Activated B cell treated with CpG ODN at 0.5 μM for 24 hours (primary cell): ENCODE measurements at places on chromosomes 11 and 22.

DNA sequence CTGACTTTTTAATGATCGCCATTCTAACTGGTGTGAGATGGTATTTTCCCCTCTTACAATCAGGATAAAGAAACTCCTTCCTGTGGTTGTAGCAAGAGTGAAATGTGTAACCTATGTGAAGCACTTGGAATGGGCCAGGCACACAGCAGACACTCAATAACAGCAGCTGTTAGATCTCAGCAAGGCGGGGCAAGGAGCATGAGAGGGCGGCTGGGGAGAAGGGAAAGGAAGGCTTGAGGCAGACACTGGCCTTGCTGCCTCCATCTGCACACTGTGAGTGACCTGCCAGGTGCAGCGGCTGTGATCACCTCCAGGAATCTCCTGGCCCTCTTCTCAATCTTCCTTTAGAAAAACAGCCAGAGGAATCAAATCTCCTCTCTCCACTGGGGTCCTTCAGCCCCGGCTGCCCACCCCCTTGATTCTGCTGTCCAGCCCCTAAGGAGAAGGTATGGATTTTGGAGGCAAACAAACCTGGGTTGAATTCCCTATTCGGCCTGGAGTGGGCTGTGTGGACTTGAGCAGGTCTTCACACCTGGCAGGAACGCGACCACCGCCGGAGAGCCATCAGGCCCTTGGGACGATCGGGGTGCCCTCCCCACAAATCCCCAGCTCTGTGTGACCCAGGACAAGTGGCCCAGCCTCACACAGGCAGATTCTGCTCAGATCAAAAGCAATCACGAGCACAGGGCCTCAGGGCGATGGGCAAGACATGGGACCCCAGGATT is 49.0 kb downstream of the RPUSD4 start:
- no peak for DNase-seq

DNA sequence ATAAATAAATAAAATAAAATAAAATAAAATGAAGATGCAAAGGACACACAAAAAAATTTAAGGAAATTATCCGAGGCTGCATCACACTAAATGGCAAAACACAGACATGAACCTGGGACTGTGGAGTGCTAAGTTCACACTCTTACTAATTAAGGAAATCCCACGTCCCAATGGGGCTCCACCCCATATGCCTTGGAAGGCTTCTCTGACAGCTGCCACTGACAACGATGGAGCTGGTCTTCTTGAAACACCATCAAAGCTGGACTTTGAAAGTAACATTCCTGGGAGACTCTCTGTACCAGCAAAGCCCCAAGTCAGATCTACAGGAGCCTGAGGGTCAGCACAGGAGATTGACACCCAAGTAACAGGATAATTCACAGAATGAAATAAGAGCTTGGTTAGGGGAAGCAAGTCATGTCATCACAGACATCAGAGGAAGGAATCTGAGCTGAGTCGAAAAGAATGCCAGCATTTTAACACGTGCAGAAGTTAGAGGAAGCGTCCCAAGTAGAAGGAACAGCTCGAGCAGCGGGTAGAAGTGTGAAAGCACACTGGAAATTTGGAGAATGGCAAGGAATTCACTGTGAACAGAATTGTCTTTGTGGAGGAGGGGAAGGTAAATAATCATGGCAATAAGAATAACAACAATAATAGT is 13.8 kb downstream of the TPST2 start:
- DNase-seq, result no peak

- DNase-seq, result no peak
These were observed at the start of gene HPX for GRCh38 chr11:6440906-6441358. TSS of gene HPX (minus strand) at chr11:6440987. CDS start at chr11:6440963, 24 bp downstream.

DNA sequence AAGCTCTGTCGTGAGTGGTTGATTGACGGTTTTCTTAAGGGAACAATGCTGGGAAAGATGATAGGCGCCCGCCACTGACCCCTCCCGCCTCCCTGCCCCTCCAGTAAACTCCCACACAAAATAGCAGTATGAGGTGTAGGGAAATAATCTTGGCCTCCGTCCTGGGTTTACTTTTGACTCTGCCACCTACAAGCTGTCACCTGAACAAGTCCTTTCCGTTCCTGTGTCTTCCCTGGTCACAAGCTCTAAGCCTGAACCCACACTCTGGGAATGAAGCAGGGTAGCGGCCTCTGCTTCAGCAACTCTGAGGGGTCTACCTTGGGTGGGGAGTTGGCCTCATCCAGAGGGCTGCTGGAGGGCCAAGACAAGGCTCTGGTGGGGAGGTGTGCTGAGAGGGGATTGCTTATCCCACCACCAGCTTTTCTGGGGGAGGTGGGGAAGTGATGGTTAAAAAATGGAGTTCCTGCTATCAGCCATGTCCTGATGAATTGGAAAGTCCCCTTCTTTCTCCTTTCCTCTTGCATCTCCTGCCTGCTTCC is 87.8 kb downstream of the CEP164 start:
- no peak for DNase-seq

DNA sequence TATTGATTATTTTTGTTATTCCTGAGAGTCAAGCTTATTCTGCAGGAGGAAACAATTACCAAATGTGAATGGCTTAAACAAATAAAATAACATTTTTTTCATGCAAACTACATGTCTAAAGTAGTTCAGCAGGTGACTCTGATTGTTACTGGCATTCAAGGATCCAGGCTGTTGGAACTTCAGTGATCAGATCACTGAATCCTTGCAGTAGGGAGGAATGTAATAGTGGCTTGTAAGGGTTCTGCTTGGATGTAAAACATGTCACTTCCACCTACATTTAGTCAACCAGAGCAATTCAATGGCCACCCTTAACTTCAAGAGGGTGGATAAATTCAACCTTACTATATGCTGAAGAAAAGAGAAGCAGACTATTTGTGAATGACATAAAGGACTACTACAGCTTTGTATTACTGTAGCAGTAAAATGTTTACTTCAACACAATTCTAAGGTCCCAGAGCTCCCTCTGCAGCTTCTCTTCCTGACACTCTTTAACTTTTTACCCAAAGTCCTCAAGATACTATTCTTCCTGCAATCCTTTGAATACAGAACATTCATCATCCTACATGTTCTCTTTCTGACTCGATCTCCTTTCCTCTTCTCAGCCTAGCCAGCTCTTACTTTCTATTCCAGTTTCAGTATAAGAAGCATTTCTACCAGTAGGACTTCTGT is 284.0 kb downstream of the LRRC4C start:
- no peak for DNase-seq

- no peak for DNase-seq
These were observed 339.3 kb upstream of the SYN3 start for GRCh38 chr22:33397381-33397907.

DNA sequence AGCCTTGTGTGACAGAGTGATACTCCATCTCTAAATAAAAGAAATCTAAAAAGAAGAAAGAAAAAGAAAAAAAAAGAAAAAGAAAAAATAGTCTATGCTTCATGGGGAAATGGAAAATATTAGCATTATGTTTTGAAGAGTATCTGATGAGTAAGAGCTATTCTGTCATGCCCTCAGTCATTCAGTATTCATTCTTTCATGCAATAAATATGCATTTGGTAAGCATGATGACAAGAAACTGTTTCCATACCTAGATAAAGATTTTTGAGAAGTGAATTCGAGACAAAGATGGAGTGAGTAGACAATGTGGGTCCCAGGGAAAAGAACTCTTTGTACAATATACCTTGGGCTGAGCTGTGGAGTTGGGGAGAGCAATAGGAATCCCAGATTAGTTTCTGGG is 6.2 kb upstream of the IFTAP start:
- DNase-seq, result no peak
